Upper lobe of left lung (tissue), 6 donors: ENCODE measurements at places on chromosomes 3 and 15.
A peak's percentile ranks its signal among the peaks of the same experiment; 100 is the strongest.

DNA sequence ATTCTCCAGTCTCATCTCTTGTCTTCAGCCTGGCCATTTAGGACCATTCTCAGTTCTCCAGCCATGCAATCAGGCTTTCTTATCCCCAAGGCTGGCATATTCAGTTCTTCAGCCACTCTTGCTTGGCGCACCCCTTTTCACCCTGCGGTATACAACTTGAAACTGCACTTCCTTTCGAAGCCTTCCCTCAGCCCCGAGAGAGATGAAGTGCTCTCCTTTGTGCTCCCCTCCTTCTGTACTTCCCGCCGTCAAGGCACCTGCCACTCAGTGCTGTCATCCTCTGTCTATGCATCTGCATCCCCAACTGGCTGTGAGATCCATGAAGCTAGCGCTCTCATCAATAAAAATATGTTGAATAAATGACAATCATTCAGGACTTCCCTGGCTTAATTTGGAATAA lies 45.7 kb downstream of the MORC1 start:
- no peak overlapping the region for H3K4me3 ChIP-seq
- H3K27me3 ChIP-seq, result no peaks in the 10 kb centered on the region
- H3K27ac ChIP-seq, result no peak overlapping the region

DNA sequence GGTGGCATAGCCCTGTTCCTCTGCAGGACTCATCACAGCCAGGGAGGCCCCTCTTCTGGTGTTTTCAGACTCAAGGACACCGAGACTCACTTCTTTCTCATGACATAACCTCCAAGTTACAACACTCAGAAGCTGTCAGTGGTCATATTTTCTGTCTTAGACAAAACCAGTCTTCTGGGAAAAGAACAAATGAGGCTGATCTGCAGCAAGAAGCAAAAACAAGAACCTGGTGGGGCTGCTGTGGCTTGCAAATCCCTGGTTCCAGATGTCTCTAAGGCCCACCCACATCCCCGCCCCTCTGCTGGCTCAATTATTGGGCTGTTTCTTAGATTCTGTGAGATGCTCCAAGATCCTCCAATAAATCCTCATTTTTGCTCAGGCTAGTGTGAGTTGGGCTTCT lies 16.6 kb upstream of the LOXL1 start:
- no peaks in the 10 kb centered on the region for H3K4me1 ChIP-seq
- no peak overlapping the region for H3K27ac ChIP-seq
- no peaks in the 10 kb centered on the region for H3K27me3 ChIP-seq
- no peak for DNase-seq

GRCh38 chr3:174199696-174200095 lies 659.4 kb upstream of the NAALADL2 start:
- no peaks in the 10 kb centered on the region for H3K27me3 ChIP-seq
- no peaks in the 10 kb centered on the region for H3K4me1 ChIP-seq
- DNase-seq, result no peak
- H3K36me3 ChIP-seq, result no peaks in the 10 kb centered on the region

- no peak overlapping the region for H3K27ac ChIP-seq
- no peaks in the 10 kb centered on the region for H3K27me3 ChIP-seq
- DNase-seq, result no peak
- no peaks in the 10 kb centered on the region for H3K36me3 ChIP-seq
- H3K4me3 ChIP-seq, result no peak overlapping the region
Observed at GRCh38 chr3:115363071-115363470, 216.0 kb upstream of the ZBTB20 start.

DNA sequence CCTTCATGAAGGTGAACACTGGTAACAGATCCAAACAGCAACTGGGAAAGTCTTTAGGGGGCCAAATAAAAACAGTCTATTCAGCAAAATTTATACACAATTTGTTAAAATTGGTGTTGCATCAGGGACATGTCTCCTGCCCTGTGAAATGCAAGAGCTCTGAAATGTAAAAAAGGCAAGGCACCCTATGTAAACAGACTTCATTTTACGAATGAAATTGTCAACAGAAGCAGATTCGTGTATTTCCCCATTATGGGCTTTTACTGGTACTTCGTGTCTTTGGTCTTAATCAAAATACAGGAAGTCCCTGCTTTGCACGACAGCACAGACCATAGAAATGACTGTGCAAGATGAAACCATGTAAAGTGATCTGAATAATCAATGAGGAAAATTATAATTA lies 127.3 kb upstream of the THBS1 start:
- H3K36me3 ChIP-seq, result no peaks in the 10 kb centered on the region
- H3K27me3 ChIP-seq, result no peaks in the 10 kb centered on the region
- H3K4me3 ChIP-seq, result no peak overlapping the region
- peaks cover 4% of the 10 kb centered on the region for H3K4me1 ChIP-seq
- no peak for DNase-seq
- H3K27ac ChIP-seq, result peak overlapping the region; percentile 31

GRCh38 chr15:80118956-80119355 lies 33.8 kb upstream of the FAH start:
- DNase-seq, result no peak
- H3K27ac ChIP-seq, result no peak overlapping the region
- H3K4me3 ChIP-seq, result no peak overlapping the region
- H3K4me1 ChIP-seq, result peaks cover 13% of the 10 kb centered on the region
- peaks cover 24% of the 10 kb centered on the region for H3K36me3 ChIP-seq
- no peaks in the 10 kb centered on the region for H3K27me3 ChIP-seq

- peak overlapping the region; percentile 72 for H3K27ac ChIP-seq
- no peaks in the 10 kb centered on the region for H3K27me3 ChIP-seq
- no peak for DNase-seq
- peak overlapping the region; percentile 78 for H3K4me3 ChIP-seq
Observed at GRCh38 chr3:12483410-12483809, 870 bp upstream of the TSEN2 start.

DNA sequence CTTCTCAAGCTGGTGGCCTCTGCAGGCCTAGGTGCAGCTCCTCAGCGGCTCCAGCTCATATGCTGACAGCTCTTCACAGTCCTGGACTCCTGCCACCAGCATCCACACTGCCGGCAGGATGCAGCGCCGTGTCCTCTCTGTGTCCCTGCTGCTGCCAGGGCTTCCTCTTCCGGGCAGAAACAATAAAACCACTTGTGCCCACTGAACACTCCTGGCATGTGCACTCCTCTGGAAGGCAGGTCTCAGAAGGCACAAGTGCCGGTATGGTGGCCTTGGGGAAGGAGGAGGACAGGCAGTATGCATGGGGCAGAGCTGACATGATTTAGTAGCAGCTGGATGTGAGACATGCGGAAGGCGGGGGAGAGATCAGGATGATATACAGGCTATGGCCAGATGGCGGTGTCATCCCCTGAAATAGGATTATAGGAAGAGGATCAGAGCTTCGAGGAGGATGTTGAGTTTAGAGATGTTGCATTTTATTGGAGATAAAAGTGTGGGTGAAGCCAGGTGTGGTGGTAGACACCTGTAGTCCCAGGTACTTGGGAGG lies 7.5 kb upstream of the MAN2A2 start:
- H3K36me3 ChIP-seq, result peaks cover 22% of the 10 kb centered on the region
- DNase-seq, result no peak
- H3K27me3 ChIP-seq, result no peaks in the 10 kb centered on the region
- H3K27ac ChIP-seq, result no peak overlapping the region
- H3K4me3 ChIP-seq, result no peak overlapping the region
- no peaks in the 10 kb centered on the region for H3K4me1 ChIP-seq

GRCh38 chr3:14451844-14452739 lies 49.7 kb downstream of the SLC6A6 start:
- no peaks in the 10 kb centered on the region for H3K27me3 ChIP-seq
- peaks cover 67% of the 10 kb centered on the region for H3K36me3 ChIP-seq
- H3K4me1 ChIP-seq, result peaks cover 25% of the 10 kb centered on the region
- H3K4me3 ChIP-seq, result no peak overlapping the region
- peak; percentile 68 for DNase-seq

DNA sequence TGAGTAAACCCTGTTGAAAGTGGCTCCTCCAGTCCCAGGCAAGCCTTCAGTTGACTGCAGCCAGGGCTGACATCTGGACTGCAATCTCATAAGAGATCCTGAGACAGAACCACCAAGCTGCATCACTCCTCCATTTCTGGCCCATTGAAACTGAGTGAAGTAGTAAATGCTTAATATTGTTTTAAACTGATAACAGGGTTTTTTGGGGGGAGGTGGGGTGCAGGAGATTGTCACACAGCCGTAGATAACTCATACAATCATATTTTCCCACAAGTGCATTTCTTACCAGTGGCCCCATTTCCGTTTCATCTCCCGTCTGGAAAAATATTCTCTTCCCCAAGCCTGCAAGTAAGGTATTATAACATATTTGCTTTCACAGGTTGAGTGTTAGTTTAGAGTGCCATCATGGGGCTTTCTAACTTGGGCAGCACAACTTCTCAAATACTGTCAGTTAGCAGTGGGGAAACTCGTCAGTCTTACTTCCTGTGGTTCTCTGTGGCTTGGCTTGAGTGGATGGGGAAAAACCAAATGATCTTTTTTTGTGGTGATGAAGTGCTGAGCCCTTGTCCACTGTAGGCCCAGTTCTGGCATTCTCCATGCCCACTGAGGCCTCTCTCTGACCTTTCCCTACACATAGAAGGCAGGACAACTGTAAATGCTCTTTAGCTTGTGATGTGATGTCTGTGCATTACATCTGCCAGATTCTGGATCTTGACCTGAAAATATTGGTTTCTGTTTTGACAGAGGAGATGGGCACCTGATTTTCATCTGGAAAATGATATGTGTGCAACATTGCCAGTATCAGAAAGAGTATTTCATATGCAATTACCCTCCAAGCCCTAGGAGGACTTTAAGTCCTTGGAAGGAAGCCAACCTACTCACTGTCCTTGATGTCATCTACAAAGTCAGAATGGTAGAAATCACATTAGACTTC lies 90.1 kb upstream of the BHLHE40 start:
- H3K27me3 ChIP-seq, result no peaks in the 10 kb centered on the region
- peaks cover 6% of the 10 kb centered on the region for H3K4me1 ChIP-seq
- no peak overlapping the region for H3K27ac ChIP-seq
- no peak for DNase-seq
- H3K36me3 ChIP-seq, result no peaks in the 10 kb centered on the region

GRCh38 chr15:100718075-100718980 lies 115.9 kb downstream of the ASB7 start:
- no peak for DNase-seq
- H3K36me3 ChIP-seq, result no peaks in the 10 kb centered on the region
- H3K27ac ChIP-seq, result no peak overlapping the region
- H3K4me1 ChIP-seq, result peaks cover 31% of the 10 kb centered on the region

DNA sequence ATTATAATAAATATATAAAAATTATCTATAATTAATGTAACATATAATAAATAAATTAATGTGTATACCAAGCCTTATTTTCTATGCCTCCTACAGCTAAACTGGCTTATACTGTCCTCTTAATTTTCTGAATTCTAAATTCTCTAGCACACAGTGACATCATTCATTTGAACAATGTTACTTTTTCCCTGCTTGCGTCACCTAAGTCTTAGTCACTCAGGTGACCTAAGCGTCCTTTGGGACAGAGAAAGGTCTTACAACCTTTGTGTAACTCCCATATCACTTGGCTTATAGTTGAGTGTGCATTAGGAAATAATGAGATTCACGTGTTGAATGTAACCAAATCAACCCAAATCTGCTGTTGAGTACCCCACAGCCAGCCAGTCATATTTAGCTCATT lies 48.5 kb upstream of the KCNMB2 start:
- no peaks in the 10 kb centered on the region for H3K27me3 ChIP-seq
- H3K27ac ChIP-seq, result no peak overlapping the region
- H3K4me1 ChIP-seq, result no peaks in the 10 kb centered on the region
- no peak overlapping the region for H3K4me3 ChIP-seq

DNA sequence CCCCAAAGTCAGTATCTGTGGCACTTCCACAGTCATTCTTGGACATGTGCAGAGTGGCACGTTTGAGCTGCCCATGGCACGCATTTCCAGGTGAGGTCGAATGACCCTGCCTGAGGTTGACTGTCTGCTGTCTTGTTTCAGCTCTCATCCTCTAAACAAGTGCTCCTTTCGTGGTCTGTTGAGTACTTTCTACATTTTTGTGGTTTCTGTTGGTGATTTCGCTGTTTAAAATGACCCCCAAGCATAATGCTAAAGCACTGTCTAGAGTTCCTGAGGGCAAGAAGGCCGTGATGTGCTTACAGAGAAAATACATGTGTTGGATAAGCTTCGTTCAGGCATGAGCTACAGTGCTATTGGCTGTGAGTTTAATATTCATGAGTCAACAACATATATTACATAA lies 40.0 kb upstream of the SAMMSON start:
- no peaks in the 10 kb centered on the region for H3K4me1 ChIP-seq
- no peak for DNase-seq
- no peaks in the 10 kb centered on the region for H3K27me3 ChIP-seq

DNA sequence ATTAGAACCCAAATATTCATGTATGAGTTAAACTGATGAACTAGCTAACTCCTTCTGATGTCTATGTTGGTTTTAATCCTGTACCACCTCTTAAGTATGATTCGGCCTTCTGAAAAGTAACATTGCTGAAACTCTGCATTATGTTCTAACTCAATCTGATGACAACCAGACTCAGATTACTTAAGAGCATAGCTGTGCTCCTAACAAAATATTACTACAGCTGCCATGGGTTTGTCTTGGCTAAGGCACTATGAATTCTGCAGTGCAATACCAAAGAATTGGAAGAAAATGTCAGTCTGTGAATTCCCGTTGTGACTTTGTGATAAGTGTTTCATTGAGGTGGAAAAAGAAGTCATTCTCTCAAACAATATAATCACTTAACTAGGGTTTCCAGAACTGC lies 224.4 kb downstream of the ZMAT3 start:
- DNase-seq, result no peak
- H3K36me3 ChIP-seq, result no peaks in the 10 kb centered on the region
- no peaks in the 10 kb centered on the region for H3K4me1 ChIP-seq
- no peak overlapping the region for H3K4me3 ChIP-seq
- H3K27ac ChIP-seq, result no peak overlapping the region

DNA sequence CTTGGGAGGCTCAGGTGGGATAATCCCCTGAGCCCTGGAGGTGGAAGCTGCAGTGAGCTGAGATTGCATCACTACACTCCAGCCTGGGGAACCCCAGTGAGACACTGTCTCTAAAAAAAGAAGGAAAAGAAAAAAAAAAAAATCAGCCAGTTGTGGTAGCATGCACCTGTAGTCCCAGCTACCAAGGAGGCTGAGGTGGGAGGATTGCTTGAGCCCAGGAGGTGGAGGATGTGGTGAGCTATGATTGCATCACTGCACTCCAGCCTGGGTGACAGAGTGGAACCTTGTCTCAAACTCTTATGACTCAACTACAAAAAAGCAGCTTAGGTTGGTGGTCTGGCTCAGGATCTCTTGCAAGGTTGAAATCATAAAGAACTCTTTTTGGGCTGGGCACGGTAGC lies 19.3 kb upstream of the GPX1 start:
- H3K36me3 ChIP-seq, result peaks cover 30% of the 10 kb centered on the region
- H3K27ac ChIP-seq, result no peak overlapping the region
- DNase-seq, result no peak
- no peaks in the 10 kb centered on the region for H3K27me3 ChIP-seq
- peaks cover 28% of the 10 kb centered on the region for H3K4me1 ChIP-seq

GRCh38 chr15:36291501-36291900 lies 287.9 kb upstream of the CDIN1 start:
- no peak for DNase-seq
- H3K27me3 ChIP-seq, result no peaks in the 10 kb centered on the region
- no peaks in the 10 kb centered on the region for H3K4me1 ChIP-seq
- H3K4me3 ChIP-seq, result no peak overlapping the region
- H3K27ac ChIP-seq, result no peak overlapping the region
